Stimulated activated CD4-positive, alpha-beta T cell treated with anti-CD3 and anti-CD28 coated beads, Interleukin-12 subunit alpha, Interleukin-12 subunit beta, amount 100 ng/mL, for 4 hours (primary cell): ENCODE measurements at places on chromosomes 1 and 21.
A peak's percentile ranks its signal among the peaks of the same experiment; 100 is the strongest.

- no peak for DNase-seq
Measured at GRCh38 chr21:14678973-14679574, 133.0 kb upstream of the SAMSN1 start.

DNA sequence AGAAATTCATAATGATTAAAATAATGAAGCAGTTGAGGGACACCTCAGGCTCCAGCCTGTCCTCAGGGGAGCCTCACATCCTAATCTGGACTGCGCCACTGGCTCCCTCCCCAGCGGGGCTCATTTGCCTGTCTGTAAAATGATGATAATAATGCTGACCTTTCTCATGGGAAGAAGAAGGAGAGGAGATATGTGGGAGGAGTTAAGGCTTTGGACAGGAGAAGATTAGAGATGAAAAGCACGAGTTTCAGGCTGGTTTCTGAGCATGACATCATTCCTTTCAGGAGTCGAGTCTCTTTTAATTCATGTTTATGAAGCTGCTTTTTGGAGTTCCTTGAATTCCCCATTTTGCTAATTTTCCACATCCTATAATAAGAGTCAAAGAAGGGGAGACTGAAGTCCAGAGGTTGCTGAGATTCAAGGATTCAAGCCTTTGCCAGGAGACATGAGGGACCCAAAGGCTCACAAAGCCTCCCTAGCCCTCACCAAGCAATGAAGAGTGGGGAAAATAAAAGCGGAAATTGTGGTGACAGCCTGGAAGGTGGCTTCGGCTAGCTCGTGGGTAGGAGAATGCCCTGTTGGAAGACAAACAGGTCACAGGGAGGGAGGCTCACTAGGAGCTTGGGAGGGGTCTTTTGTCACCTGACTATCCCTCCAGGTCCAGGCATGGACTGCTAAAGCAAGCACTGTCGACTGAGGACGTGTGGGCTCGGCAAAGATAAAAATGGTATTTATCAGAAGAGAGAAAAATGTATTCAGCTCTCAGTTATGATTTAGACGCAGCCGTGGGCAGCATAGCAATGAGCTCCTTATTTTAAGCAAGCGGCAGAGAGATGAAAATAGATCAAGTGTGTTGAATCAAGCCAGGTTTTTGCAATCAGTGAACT lies 27.5 kb upstream of the STMN1 start:
- no peak for DNase-seq

DNA sequence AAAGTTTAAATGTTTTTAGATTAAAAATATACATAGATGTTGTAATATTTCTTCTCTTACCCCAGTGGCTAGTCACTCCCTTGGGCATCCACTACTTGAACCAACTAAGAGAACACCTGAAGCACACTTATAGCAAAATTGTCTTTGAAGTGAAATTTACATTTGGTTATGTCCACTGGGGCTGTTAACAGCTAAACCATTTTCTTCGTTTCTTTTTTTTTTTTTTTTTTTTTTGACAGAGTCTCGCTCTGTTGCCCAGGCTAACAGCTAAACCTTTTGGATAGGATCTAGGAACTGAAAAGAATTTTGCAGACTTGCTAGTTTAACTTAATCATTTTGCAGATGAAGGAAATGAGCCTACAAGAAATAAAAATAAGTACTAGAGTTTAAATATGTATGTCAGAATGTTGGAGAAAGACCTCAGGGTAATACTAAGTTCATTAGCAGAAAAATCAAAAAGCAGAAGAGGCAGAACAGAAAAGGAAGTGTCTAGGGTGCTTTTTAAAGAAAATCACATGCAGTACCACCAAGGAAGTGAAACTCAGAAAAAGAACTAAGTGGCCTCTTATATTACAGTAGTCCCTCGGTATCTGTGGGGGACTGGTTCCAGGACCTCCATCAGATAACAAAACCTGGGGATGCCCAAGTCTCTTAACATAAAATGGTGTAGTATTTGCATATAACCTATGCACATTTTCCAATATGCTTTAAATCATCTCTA lies 11.8 kb downstream of the DRAM2 start:
- DNase-seq = no peak

DNA sequence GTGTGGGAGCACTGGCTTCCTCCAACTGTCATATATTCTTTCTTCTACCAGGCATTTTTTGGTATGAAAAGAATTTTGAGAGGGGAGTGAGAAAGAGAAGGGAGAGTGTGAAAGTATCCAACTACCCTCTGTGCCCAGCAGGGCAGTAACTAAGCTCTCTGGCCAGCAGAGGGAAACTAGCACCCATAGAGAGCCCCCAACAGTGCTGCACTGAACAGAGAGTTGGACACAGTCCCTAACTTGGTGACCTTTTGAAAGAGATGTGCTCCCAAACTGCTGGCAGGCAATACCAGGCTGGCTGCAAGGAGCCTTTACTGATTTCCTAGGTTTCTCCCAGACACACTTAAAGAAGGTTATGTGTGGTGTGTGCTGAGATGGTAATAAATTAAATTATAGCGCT lies 118.8 kb upstream of the PBX1 start:
- DNase-seq = no peak

GRCh38 chr1:51738681-51739080 lies 121.8 kb downstream of the OSBPL9 start:
- no peak for DNase-seq

- no peak for DNase-seq
Measured at GRCh38 chr1:2128189-2128901, 66.2 kb downstream of the FAAP20 start.

- no peak for DNase-seq
Measured at GRCh38 chr1:155309423-155310021, 856 bp downstream of the FDPS start.

DNA sequence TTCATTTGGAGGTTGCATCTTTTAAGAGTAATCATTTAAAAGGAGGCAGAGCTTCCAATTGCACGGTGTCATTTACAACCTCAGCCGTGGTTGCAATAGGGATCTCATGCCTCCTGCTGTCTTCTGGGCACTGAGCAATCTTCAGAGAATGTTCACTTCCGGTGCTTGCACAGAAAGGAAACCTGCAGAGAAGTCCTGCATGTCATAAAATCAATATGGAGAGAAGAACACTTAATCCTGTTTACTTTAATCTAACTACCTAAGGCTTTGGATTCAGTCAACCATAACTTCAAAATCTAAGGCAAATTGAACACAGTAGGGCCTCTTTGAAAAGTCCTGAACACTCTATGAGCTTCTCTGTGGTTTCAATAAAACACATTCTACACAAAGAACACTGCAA lies 11.3 kb upstream of the MAP10 start:
- no peak for DNase-seq

DNA sequence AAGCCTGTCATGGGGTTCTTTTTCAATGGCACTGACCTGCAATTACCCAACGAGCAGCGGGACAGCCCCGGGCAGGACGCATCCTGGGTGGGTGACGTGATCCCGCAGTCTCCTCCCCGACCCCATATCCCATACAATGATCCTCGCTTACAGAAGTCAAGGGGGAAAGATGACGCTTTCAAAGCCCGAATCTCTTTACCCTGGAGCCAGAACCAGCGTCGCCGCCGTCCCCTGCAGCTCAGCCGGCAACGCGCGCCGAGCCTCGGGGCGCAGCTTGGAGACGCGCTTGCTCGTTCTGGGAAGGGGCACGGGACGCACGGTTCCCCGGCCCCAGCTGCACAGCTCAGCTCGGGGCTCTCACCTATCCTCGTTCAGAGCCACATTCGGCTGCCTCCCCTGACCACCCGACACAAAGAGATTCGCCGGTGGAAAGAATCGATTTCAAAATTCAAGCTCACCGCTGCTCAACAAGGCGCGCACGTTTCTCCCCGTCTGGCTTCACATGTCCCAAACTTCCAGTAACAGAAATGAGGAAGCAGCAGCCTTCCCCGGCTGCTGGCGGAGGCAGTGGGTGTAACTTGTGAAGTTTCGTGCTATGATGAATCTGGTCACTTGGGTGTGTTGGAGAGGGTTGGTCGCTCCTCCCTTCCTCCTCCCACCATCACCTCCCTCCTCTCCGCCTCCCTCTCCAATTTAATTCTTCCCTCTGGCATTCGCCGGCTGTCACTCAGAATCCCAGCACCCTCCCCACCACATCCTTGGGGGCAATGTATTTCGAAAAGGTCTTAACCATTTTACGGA lies at the start of gene TIAM1:
TSS of gene TIAM1 (minus strand) at position 582 of the 801 bp plus-strand sequence. CDS start 77,289 bp downstream, outside the sequence.
- DNase-seq = peak; percentile 26

DNA sequence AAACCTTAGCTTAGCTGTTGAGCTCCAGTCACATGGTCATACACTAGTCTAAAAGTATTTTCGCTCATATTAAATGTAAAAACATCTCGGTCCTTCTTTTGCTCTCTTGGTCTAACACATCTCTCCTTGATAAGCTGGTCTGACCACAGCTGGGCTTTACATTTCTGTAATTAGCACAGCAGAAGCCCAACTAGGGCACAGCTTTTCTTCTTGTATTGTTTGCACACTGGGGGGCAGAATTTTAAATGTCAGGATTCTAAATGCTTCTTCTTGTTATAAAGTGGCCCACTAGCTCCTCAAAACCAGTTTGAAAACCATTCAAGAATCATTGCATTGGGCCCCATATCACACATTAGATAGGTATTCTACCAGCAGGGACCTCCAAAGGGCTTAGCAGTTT lies 289.1 kb upstream of the PKN2 start:
- no peak for DNase-seq

GRCh38 chr1:203512517-203512847 lies 18.5 kb downstream of the OPTC start:
- DNase-seq = no peak
